Activated naive CD4-positive, alpha-beta T cell treated with Interleukin-2 at 50 U/mL for 16 hours (primary cell): ENCODE measurements at places on chromosomes 2 and 18.

DNA sequence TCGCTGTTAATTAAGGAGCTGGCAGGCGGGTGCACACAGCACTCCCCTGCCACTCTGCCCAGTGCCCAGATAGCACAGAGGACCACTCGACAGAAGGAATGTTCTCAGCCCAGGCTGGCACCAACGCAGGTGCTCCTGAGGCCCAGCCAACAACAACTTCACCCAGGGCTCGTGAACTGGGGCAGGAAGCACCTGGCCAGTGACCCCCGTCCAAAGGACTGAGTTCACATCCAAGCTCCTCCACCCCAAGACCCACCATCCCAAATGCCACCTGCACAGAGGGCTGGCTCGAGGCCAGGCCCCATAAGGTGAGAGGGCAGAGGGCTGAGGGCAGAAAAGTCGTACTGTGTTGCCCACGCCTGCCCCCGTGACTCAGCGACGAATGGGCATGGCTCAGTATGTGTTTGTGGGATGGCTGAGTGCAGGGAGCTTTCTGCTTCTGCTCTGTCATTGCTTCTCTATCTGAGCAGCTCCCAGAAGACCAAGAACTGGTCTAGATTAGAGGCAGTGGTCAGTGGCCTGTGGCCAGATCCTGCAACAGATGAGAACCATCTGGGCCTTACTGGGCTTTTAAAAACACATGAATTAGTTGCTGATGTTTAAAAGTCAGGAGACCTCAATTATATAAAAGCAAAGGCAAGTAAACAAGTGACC is 68.4 kb downstream of the POLR1A start:
- peak; percentile 68 for DNase-seq

GRCh38 chr2:69244882-69245281 is 142.1 kb downstream of the GFPT1 start:
- no peak for DNase-seq

DNA sequence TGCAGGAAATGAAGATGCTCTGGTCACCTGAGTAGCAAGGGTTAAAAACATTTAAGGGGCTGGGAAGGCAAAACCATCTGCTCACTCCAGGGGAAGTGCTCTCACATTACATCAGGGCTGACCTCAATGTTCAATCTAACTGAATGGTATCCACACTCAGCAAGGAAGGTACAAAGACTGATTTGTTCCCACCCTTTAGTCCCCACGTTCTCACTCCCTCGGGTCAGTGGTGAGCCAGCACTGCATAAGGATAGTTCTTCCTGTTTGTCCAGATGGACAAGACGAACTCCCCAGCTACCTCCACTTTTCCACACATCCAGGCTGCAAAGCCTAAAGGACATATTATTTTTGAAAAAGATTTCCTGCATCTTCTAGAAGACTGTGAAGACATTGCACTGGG is 126.6 kb upstream of the SLC14A2 start:
- DNase-seq: no peak

DNA sequence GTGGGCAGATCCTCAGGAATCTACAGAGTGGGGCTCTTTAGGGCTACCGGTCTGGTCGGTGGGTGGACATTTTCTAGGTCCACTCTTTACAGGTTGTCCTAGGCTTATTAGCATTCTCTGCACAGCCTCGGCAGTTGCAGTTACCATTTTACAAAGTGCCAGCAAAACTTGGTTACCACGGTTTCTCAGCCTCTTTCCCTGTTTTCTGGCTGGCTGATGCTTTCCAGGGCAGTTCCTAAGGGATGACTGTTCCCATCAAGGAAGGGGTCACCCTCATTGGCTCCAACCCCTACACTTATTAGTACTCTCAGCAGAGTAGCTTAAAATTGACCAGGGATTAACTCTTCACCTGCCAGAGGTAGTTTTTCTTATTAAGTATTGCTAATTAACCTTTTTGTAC is 2.0 kb upstream of the AQP4 start:
- no peak for DNase-seq

GRCh38 chr2:96142217-96143113 is 2.8 kb downstream of the DUSP2 start:
- DNase-seq: peak; percentile 80

- no peak for DNase-seq
These were observed 12.2 kb downstream of the MYOM1 start for GRCh38 chr18:3207565-3207964.

DNA sequence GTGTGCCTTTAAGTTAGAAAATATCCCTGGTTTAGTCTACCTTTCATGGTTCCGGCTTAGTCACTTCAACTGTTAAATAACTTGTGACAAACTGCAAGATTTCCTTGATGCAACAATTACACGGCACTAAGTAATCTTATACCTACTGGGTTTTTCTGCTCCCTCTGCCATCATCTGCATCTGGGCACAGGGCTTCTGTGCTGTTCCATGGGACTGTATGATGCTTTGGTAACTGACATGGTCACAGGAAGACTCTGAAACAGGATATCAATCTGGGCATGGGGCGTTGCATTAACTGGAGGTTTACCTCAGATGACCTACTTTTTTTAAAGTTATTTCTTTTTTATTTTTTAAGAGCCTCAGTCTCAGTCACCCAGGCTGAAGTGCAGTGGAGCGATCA is 365.4 kb downstream of the SS18 start:
- no peak for DNase-seq

DNA sequence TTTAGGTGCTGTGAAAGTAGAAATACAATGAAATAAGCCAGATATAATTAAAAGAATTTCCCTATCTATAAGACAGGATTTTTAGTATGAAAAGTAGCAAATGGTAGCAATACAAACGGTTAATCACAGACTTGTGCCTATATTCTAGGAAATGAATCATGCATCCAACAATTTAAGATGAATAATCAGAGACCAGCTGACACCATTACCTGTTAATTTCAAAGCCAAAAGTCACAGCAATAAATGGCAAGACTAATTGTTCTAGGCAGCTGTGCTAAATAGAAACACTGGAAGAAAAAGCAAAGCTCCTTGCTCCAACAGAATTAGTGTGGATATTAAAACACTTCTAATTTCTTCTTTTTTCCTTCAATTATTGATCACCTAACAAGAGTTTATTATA is 35.1 kb upstream of the MPP4 start:
- no peak for DNase-seq

DNA sequence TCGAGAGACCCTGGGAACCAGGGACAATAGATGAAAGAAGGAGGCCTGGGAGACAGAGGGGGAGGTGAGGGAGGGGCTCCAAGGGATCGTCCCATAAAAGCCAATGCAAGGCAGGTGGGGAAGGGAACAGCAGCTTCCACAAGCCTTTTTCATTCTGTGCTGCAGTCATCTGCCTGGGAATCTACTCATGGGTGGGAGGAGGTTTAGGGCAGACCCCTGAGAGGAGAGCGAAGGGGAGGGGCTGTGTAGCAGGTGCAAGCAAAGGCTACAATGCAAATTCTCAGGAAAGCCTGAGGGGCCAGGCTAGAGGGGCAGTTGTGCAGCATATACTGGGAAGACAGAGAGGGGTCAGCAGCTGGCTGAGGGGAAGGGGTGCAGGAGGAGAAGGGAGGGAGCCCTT is 135.4 kb downstream of the SETBP1 start:
- no peak for DNase-seq

DNA sequence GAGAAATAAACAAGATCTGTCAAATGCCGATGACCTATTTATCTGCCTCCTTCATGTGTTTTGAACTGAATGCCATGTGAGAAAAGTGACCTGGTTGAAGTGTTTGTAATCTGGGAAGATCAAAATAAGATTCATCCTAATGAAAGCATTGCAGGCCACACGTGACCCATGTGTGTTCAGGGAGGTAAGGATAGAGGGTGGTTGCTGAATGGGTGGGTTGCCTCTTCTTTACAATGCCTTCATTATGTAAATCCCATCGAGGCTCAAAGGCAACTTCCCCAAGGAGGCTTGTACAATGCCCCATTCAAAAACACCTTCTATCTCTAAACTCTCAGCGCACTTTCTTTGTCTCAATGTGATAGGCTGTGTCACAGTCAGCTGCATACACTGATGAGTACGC is 273.1 kb downstream of the LRATD1 start:
- DNase-seq: no peak

- no peak for DNase-seq
These were observed 12.3 kb downstream of the CROCC2 start for GRCh38 chr2:240918258-240919091.

DNA sequence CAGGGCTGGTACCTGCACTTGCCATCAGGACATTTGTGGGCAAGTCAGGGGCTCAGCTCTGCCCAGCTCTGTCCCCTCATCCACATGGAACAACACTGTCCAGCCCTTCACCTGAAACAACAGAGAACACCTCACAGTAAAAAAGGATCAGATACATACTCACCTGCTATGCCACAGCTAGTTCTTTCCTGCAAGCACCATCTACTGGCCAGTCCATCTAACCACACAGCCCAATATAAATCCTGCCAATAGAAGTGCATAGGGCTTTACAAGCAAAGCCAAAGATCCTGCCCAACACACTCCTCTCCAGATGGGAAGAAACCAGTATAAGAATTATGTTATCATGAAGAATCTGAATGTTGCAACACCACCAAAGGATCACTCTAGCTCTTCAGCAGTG is 52.2 kb upstream of the GALNT13 start:
- no peak for DNase-seq
